ENCODE measurements at places on chromosomes 1 and 21.

DNA sequence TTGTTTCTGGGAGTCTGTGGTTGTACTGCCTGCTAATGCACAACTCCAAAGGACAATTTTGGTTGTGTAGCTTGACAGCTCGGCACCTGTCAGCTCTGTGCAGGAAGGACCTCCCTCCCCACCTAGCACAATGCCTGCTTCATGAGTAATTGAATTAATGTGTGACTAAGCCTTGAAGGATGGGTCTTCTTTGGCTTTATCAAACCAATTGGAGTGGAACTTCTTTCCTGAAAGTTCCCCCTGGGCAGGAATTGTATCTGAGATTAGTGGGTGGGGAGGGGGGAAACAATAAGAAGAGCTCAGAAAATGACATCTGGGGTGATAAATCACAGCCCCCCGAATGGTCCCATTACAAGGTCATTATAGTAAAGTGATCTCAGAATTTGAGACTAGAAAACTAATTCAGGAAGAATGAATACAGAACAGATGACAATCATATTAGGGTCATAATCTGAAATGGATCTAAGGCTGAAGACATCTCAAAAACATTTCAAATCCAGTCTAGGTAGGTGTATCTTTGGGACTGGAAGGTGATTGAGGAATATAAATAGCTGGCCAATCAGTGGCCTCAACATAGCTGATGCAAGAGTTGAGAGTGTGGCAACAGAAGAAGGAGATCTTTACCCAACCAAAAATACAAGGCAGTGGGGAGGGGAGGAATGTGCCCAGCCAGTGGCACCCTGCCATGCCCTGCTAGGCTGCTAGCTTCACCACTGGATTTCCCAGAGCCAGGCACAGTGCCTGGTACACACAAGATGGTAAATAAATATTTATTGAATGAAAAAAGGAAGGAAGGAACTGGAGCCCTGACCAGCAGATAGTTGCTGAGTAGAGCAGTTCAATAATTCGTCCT, 10.1 kb upstream of the SESN2 start:
- DNase-seq = no peak

DNA sequence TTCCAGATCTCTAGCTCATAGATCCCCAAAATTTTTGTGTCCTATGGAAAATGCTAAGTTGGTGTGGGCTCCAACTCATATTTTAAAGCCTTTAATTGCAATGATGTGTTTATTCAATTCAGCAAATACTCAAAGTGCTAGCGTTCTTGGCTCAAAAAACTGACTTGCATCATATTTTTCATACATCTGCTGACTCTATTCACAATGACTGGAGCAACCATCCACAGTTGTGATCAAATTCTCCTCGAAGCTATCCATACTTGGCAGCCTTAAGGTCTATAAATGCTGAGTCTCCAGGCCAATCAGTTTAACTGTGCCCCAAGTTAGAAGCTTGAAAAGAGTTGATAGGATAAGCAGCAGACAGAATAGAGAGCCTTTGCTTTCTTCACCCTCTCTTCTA, 2.9 kb upstream of the ATP1A1 start:
- no peak for DNase-seq

DNA sequence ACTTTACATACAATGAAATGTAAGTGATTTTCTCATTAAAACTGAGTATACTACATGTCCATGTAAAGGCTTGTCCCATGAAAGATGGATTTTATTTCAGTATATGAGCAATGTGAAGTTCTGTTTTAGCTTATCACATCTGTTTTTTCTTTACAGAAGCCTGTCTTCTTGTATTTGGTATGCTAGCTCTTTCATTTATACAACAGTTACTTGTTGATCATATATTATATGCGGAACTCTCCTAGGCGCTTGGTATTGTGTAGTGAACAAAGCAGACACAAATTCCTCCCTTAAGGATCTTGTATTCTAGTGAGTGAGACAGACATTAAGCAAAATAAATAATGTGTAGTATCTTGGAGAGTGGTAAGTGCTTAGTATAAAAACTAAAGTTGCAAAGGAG, 10.6 kb downstream of the MAP3K21 start:
- no peak for DNase-seq

DNA sequence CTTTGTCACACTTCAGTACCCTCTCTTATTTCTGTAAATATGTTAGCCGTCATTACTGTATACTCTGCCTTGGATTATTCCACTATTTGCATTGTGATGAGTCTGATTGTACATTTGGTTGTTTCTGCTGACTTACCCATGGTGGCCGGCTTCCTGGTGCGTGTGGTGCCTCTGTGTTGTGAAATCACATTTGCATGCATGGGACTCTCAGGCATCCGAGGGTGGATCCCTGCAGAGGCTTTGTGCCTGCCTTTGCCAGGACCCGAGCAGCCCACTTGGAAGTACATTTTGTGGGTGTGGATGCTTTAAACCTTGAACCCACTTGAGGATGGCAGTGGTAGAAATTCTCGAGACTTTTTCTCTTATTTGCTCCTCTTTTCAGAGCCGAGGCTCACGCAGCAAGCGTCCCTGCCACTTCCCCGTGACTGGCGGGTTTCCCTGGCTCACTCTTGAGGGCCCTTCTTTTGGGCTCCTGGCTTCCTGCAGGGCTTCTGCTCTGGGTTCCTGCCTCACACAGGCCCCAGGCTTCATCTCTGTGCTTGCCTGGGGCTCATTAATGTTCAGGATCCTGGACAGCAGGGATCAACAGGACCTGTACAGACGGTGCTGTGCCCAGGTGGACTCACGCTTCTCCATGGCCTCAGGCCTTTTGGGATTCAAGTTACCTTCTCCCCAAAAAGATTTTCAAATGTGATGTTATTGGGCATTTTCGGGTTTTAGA, 36.6 kb downstream of the POFUT2 start:
- no peak for DNase-seq

DNA sequence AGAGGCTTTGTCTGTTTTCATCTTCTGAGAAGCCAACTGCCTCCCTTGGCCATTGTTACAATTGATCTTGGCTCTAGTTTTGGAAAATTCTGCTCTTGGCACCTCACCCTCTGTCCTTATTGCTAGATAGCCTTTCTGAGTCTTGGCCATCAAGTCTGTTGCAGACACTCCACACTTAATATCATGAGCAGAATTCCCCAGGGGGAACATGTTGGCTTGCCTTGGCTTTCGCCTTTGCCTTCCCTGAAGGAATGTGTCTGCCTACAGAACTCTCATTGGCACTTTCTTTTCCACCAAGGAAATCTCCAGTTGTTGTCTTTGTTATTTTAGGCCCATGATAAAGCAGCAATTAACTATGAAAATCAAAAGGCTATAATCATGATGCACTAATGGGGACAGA, 42.7 kb upstream of the LDLRAP1 start:
- no peak for DNase-seq

- no peak for DNase-seq
Observed at GRCh38 chr1:167455786-167456446, 62.4 kb downstream of the CD247 start.

DNA sequence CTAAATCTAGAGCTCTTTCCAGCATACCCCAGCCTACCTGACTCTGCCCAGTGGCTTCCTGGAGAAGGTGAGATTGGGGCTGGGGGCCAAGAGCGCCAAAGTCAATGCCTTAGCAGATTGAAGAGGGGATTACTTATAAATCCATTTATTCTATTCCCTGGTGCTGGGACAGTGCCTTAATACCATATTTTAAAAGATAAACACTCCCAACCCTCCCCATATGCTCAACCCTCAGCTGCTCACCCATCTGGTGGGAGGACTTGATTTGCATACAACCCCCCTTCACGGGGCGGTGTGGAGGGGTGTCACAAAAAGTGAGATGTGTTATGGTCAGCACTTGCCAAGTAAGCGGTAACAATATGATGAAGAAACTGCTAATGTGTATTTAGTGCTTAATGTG, 3.2 kb upstream of the DISP3 start:
- no peak for DNase-seq

DNA sequence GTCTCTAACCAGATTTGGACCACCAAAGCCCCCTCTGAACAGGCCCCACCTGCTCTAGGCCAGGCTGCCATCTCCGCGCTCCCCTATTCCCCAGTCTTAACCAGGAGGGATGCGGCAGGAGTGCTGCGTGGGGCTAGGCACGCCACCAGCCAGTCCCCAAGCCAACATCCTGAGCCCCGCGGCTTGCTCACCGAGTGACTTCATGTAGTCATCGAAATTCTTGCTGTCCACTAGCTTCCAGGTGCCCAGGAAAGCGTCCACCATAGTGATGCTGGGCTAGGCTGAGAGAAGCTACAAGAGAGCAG, 173 bp downstream of the FABP3 start:
- no peak for DNase-seq
